Stimulated activated CD8-positive, alpha-beta memory T cell treated with anti-CD3 and anti-CD28 coated beads, Interleukin-15, amount 100 ng/mL, for 4 hours (primary cell): ENCODE measurements at places on chromosomes 1 and 21.
A peak's percentile ranks its signal among the peaks of the same experiment; 100 is the strongest.

- no peak for DNase-seq
Observed at GRCh38 chr1:152756872-152757271, 953 bp upstream of the KPRP start.

DNA sequence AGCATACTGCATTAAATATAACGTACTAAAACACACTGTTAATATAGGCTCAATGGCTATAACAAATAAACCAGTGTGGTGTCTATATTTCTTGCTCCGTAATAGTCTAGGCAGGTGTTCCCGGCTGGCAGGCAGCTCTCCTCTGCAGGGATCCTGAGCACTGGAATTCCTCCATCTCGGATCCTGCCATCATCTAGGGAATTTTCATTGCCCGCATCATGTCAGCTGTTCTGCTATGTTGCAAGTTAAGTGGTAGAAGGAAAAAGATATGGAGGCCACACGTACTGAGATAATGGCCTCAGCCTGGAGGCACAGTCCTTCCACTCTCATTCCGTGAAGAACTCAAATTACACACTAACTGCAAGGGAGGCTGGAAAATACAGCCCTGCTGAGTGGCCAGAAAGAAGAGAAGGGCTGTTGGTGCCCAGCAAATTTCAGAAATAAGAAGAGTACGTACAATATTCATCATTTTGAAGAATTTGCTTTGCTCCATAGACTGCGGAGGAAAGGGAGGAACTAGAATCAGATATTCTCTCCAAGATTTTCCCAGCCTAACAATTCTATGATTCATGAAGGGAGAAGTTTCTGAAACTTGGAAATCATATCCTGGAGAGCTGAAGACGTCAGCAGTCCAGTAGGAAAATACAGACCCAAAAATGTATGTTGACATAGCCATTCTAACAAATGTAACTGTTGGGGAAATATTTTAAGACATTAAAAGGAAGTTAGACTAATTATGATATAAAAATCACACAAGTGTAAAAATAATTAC lies 263.3 kb downstream of the MRPL39 start:
- no peak for DNase-seq

DNA sequence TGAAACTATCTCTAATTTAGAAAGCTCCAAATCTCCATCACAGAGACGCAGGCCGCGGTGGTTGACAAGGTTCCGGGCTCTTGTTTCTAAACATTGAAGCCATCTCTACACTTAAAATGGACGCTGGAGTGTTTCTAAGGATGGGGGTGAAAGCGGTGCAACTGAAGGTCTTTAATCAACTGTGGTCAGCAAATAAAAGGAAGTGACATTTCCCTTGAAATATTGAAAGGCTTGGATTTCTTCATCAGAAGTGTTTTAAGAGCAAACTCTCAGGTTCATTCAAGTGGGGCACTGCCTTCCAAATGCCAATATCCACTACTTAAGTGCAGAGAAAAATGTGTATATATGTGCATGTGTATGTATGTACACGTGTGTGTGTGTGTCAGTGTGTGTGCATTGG lies 117.3 kb downstream of the KAZN start:
- DNase-seq = no peak

DNA sequence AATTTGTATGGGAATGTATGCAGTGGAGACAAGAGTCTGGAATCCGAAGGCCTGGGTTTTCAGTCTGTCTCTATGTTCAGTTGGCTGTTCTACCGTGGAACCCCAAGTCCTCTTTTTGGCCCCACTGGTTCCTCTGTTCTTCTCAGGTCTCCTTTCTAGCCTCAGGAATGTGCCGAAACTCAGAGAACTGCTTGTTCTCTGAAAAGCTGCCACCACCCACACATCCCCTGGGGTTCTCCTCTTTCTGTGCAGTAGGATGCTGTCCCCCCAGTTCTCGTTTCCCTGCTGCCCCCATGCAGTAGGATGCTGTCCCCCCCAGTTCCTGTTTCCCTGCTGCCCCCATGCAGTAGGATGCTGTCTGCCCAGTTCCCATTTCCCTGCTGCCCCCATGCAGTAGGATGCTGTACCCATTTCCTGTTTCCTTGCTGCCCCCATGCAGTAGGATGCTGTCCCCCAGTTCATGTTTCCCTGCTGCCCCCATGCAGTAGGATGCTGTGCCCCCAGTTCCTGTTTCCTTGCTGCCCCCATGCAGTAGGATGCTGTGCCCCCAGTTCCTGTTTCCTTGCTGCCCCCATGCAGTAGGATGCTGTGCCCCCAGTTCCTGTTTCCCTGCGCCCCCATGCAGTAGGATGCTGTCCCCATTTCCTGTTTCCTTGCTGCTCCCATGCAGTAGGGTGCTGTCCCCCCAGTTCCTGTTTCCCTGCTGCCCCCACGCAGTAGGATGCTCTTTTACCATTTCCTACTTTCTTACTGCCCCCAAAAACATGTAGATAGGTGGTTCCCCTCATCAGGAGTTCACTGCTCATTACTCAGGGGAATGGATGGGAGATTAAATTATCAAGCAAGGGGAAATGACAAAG lies 35.3 kb downstream of the OPTC start:
- no peak for DNase-seq

DNA sequence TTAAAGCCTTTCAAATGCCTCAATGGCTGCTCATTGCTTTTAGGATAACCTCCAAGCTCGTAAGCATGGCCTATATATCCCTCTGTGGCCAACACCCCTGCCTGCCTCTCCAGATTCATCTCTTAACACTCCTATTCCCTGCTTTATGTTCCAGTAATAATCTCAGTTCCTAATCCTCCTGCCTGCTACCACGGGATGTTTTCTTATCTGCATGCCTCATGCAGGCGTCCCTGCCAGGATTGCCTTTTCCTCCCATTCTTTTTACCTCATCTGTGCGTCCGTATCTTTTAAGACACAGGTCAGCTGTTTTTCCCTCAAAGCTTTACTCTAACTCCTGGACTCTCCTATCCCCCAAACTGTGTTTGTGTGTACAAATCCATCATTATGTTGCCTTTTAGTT lies 36.1 kb downstream of the ZBTB40 start:
- no peak for DNase-seq

- DNase-seq = peak; percentile 1
Observed at GRCh38 chr1:31669786-31670592, 25.3 kb upstream of the PEF1 start.

GRCh38 chr1:175322109-175322508 lies 129.5 kb upstream of the KIAA0040 start:
- no peak for DNase-seq

- DNase-seq = no peak
Observed at GRCh38 chr1:34361781-34362357, 185.2 kb downstream of the C1orf94 start.

DNA sequence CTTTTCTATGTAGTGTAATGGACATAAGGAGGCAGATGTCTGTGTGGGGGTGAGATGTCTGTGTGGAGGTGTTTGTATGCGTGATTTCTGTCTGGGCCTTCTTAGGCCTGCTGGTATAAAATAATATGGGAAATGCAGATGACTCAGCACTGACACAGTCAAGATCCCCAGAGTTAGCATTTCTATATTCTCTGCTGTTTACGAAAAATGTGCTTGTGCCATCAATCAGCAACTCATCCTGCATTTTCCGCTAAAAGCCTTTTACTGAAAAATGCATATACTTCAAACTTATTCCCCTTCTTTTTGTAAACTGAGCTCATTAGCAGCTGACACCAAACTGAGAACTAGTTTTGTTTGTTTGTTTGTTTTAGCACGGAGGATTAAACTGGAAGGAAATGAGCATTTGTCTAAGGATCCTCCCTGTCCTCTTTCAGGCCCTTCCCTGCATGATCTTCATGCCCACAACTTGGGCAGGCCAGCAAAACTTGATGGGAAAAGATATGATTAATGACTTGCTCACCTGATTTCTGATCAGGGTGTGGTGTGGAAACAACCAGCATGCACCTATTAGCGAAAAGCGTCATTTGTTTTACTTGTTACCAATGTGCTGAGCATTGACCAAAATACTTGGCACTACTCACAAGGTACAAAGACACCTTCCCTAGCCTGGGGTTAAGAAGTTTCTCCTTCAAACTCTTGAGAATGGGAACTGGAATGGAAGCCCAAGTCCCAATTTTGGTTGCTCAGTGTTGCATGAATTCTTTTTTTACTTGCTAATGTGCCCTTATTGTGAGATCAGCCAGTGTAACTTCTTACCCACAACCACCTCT lies 77.4 kb downstream of the NDUFS5 start:
- DNase-seq = no peak

- DNase-seq = no peak
Observed at GRCh38 chr1:158289811-158290210, at the start of gene CD1C. TSS of gene CD1C (plus strand) at chr1:158289923. CDS start at chr1:158290065, 142 bp downstream.

GRCh38 chr21:46069166-46069565 lies 28.7 kb upstream of the COL6A2 start:
- DNase-seq = no peak

DNA sequence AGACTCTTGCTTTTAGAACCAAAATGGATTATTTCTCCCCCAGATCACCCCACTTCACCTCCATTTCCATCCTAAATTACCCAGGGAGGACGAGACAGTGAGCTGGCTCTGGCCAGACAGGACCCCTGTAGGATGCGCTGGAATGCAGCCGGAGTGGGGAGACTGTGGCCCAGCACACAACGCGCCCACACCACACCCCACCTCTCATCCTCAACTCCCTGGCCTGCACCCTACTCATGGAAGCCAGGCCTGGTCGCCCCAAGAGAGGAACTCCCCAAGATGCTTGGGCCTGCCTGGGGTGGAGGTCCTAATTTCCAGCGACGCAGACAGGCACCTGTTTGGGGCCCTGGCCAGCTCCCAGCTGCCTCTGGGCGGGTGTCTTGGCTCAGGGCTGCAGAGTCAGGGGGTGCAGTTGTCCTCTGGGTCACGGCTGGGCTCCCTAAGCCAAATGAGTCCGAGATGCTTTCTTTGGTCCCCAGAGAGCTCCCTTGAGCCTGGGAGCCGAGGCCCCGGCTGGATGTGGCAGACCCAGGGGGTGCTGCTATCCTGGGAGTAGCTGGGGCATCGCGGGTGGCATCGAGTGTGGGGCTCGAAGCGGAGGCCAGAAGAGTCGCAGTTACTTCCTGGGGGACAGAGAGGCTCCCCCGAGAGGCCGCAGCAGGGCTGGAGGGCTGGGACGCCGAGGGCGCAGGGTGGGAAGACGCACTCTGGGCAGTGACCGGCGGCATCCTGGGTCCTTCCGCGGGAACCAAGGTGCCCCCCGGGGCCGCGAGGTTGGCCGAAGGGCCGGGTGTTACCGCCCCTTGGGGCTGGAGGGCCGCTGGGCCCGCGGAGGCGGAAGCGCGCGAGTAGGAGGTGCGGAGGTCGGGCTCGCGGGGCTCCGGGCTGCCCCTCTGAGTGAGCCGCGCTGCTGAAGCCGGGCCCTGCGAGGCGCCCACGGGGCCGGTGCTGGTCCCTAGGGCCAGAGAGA lies 10.4 kb downstream of the CLEC20A start:
- no peak for DNase-seq

DNA sequence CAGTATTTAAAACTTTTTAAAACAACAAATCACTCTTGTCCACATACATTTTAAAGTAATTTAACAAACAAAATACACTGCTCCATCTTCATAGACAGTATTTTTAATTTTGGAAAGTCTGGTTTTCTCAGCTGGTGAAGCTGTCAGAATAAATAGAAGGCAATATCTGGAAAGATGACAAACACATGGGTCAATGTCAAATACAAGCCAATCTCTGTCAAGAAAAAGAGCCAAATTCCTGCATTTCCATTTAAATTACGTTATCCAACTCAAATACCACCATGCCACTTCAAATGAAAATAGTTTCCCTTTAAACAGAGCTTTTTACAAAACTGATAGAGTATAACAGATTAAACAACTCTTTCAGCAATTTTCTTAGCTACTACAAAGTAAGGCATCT lies 176.5 kb downstream of the RERE start:
- DNase-seq = no peak

DNA sequence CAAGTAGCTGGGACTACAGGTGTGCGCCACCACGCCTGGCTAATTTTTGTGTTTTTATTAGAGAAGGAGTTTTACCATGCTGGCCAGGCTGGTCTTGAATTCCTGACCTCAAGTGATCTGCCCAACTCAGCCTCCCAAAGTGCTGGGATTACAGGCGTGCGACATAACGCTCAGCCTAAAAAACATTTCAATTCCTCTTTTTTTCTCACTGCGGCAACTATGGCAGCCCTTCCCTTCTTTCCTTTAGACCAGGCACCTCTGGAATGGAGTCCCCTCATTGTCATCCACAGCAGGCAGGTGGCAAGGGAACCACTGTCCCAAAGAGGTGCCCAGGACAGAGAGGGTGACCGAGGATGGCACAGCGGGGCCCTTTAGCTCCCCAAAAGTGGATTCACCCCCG lies 14.1 kb downstream of the CEP104 start:
- DNase-seq = no peak

DNA sequence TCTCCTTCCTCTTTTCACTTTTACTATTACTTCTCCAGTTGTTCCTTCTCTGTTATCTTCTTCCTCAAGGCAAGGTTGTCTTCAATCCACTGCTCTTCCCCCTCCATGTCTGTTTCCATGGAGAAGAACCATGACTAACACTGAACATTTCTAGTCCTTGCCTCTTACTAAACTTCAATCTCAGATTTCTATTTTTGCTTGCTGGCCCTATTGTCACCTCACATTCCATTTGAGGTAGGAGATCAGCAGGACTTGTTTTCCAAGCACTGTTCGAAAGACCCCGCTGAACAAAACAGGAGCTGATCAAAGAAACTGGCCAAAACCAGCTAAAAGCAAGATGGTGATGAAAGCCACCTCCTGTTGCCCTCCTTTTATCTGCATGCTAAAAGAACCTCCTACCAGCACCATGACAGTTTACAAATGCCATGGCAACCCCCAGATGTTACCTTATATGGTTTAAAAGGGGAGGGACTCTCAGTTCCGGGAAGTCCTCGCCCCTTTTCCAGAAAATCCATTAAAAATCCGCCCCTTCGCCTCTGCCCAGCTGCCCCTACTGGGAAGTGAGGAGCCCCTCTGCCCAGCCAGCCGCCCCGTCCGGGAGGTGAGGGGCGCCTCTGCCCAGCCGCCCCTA lies 22.6 kb downstream of the GON4L start:
- no peak for DNase-seq

DNA sequence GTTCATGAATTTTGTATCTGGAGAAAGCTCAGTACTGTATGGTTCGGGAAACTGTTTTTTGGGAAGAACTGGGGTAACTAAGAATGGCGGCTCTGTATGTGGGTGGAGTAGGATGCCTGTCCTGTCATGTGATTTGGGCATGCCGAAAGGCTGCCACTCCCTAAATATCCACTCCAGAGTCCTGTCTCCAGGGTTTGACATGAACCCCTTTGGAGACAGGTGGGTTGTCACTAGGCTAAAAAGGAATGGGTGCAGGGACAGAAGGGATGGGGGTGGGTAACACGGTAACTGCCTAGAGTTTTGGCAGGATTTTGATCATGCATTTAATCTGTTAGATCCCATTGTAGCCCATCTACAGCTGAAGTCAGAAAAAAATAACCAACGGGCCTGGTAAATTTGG lies 150.1 kb downstream of the KCNJ6 start:
- no peak for DNase-seq

GRCh38 chr1:208393826-208394225 lies 149.6 kb upstream of the PLXNA2 start:
- no peak for DNase-seq

- DNase-seq = no peak
Observed at GRCh38 chr1:151197863-151198253, 494 bp upstream of the PIP5K1A start.
